ENCODE measurements at places on chromosomes 13 and 19. TPM values are rescaled to one million over a fixed set of nuclear protein-coding genes. Genes with fewer than 3 reads are reported as not detected.
A peak's percentile ranks its signal among the peaks of the same experiment; 100 is the strongest.

Gene PCSK4
- 1.5 TPM for total RNA-seq

DNA sequence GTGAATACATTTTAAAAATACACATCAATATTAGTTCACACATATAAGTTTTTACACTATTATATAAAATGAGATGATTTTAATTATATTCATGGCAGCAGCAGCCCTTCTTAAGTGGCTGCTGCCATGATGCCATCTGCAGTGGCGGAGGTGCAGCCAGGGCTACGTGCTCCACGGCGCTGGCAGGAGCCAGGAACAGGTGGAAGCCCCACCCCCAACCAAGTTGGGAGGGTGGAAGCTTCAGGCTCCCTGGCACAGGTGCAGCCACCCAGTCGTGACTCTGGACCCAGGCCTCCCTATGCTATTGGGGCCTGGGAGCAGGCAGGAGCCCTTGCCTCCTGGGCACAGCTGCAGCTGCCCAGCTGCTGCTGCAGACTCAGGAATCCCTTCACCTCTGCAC, 646.9 kb upstream of the PCDH9 start:
- no peaks in the 10 kb centered on the region for H3K36me3 ChIP-seq
- no peak for DNase-seq
- no peak overlapping the region for H3K27ac ChIP-seq
- H3K27me3 ChIP-seq = no peaks in the 10 kb centered on the region

DNA sequence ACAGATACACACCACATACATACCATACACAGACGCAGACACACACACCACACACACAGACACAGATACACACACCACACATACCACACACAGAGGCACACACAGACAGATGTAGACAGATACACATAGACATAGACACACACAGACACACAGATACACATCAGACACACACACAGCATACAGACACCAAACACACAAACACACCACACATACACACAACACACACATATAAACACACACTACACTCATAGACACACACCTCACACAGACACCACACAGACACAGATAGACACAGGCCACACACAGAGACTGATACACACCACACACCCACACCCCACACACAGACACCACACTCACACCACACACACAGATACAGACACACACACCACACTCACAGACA, 24.9 kb upstream of the SLC7A10 start:
- H3K4me3 ChIP-seq = no peak overlapping the region
- no peak for DNase-seq
- H3K36me3 ChIP-seq = no peaks in the 10 kb centered on the region
- no peaks in the 10 kb centered on the region for H3K27me3 ChIP-seq
- no peaks in the 10 kb centered on the region for H3K4me1 ChIP-seq

- no peaks in the 10 kb centered on the region for H3K36me3 ChIP-seq
- peak; percentile 15 for DNase-seq
- no peak overlapping the region for H3K4me3 ChIP-seq
- no peak overlapping the region for H3K27ac ChIP-seq
- H3K27me3 ChIP-seq = no peaks in the 10 kb centered on the region
- H3K4me1 ChIP-seq = no peaks in the 10 kb centered on the region
These were observed 29.7 kb upstream of the ALOX5AP start for GRCh38 chr13:30705680-30706079.

DNA sequence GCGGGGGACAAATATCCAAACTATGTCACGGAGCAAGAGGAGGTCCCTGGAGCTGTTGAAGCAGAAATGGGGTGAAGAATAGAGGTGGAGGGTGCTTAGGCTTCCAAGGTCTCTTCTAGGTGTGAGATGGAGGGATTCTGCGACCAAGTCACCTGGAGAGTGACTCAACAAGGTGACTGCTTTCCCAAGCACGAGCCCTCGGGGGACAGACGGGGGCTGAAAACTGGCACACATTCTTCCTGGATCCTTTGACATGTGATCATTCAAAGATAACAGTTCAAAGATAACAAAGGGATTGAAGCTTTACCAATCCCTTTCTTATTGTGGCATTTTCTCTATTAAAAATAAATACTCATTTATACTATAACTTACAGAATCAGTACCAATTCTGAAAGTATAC, 2.2 kb upstream of the TEX101 start:
- no peaks in the 10 kb centered on the region for H3K36me3 ChIP-seq
- no peaks in the 10 kb centered on the region for H3K4me1 ChIP-seq
- no peak overlapping the region for H3K4me3 ChIP-seq
- H3K27me3 ChIP-seq = no peaks in the 10 kb centered on the region

Gene IZUMO1
- not detected for total RNA-seq

DNA sequence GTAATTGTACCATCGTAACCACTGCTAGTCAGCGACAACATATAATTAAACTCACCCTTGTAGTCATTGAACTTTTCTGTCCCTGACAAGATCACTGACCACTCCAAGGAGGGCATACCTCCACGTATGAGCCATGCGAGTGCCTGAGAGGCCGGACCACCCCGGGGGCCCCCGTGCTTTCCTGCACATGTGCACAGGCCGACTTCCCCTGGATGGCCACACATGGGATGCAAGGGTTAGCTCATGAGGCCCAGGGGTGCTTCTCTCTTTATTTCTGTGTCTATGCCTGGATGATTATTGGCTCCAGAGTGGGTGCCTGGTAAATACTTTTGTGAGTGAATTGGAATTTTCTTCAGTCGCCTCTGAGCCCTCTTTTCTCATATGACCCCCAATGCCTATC, 82.8 kb upstream of the ZNF536 start:
- no peak overlapping the region for H3K4me3 ChIP-seq
- H3K4me1 ChIP-seq = no peaks in the 10 kb centered on the region
- H3K27ac ChIP-seq = no peak overlapping the region
- H3K36me3 ChIP-seq = no peaks in the 10 kb centered on the region
- DNase-seq = no peak

- no peaks in the 10 kb centered on the region for H3K4me1 ChIP-seq
- H3K4me3 ChIP-seq = no peak overlapping the region
- no peaks in the 10 kb centered on the region for H3K27me3 ChIP-seq
- no peak for DNase-seq
These were observed 62.0 kb upstream of the EDNRB start for GRCh38 chr13:77980592-77980991.
